ENCODE measurements at places on chromosomes 16 and 17.
A peak's percentile ranks its signal among the peaks of the same experiment; 100 is the strongest.

DNA sequence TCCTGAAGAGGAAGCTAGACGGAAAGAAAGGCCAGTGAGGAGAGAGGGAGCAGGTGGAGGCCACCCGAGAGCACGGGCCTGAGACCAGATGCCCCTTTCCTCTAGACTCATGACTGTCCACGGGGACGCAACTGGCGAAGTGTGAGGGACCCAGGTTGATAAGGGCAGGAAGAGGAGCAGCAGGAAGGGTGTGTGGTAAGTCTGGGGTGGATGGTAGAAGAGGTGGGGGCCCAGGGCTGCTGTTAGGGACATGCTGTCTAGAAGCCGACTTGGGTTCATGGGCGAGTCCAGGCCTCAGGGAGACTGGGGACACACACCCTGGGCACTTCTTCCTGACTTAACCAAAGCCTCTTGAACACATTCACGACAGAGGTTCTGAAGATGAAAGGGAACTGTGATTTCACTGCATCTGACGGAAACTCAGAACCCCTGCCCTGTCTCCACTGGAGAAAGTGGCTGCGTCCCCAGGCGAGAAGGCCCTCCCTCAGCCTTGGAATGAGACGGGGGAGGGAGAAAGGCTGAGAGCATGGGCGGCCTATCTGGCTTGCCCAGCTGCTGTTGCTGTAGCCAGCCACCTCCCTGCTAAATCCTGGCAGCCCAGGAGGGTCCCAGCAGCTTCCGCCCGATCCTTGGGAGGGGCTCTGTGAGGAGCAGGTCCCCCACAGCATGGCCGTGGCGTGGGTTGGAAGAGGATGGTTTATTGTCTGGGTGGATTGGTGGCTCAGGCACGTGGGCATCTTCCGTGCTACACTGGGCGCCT lies 6.0 kb downstream of the HIC1 start:
- no peaks in the 10 kb centered on the region for H3K4me1 ChIP-seq
- DNase-seq: no peak
- peak overlapping the region; percentile 92 for H3K27ac ChIP-seq
- H3K36me3 ChIP-seq: peaks cover 87% of the 10 kb centered on the region
- H3K27me3 ChIP-seq: no peaks in the 10 kb centered on the region

DNA sequence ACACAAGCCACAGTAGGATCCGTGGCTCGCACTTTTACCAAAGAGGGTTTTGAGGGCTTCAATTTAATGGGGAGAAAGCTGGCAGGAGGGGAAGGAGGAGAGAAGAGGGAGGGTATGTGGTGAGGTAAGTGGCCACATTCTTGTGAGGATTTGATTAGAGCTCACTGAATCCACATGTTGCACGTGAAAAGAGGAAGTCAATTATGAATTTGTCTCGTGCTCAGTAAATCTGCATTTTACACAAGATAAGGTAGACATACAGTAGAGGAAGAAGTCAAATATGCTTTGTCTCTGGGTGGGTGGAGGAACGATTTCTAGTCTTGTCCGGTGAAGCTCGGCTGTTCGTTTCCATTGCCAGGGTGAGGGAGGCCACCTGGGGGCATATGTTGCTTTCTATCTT lies 862 bp downstream of the ZNF232 start:
- no peak overlapping the region for H3K27ac ChIP-seq
- peaks cover 12% of the 10 kb centered on the region for H3K4me1 ChIP-seq
- no peaks in the 10 kb centered on the region for H3K36me3 ChIP-seq
- peak overlapping the region; percentile 77 for H3K4me3 ChIP-seq
- peaks cover 15% of the 10 kb centered on the region for H3K27me3 ChIP-seq

DNA sequence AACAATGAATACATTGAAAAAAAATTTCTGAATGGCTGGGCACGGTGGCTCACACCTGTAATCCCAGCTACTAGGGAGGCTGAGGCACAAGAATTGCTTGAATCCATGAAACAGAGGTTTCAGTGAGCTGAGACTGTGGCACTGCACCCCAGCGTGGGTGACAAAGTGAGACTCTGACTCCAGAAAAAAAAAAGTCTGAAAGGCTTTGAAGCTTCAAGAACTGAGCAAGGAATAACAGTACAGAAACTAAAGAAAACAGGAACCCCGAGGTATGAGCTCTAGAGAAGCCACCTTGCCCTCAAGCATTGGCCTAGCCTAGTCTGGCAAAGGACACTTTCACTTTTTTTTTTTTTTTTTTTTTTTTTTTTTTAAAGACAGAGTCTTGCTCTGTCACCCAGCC lies 45.0 kb downstream of the TEX2 start:
- DNase-seq: no peak
- no peaks in the 10 kb centered on the region for H3K4me1 ChIP-seq
- H3K36me3 ChIP-seq: peaks cover 9% of the 10 kb centered on the region
- H3K27me3 ChIP-seq: no peaks in the 10 kb centered on the region

DNA sequence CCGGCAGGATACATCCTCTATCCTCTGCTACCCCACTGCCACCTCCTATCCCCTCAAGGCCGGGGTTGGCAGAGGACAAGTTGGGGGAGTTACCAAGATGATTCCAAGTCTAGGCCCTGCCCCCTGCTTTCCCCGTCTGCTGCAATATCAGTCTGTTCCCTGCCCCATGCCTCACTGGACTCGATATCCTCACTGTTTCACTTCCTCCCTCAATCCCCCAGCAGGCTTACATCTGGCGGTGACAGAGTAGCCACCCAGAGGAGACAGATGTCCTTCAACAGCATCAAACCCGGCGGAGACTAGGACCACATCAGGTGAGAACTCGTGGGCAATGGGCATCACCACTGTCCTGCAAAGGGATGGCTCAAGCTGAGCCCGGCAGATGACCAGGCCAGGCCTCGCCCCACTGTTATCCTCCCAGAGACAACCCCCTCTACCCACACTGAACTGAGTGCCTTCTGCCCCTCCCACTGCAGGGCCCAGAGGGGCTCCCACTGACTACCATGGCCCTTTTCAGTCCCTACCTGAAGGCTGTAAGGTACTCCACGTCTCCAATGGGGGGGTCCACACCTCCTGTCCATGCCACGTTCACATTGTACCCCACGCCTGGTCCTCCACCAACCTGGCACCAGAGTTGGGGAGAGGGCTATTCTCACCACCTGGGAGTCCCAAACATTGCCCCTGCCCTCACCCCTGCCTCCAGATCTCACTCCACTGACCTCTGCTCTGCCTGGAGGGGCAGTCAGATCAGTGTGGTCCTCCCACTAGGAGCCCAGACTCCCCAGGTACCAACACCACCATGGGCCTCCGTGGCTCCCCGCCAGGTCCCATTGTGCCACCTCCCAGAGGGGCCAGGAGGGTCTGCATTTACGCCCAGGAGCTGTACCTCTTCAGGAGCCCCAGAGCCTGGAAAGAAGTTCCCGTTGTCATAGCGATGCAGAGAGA lies 9.6 kb downstream of the G6PC3 start:
- H3K27me3 ChIP-seq: no peaks in the 10 kb centered on the region
- peaks cover 32% of the 10 kb centered on the region for H3K36me3 ChIP-seq
- no peak overlapping the region for H3K4me3 ChIP-seq
- no peak overlapping the region for H3K27ac ChIP-seq
- no peaks in the 10 kb centered on the region for H3K4me1 ChIP-seq

DNA sequence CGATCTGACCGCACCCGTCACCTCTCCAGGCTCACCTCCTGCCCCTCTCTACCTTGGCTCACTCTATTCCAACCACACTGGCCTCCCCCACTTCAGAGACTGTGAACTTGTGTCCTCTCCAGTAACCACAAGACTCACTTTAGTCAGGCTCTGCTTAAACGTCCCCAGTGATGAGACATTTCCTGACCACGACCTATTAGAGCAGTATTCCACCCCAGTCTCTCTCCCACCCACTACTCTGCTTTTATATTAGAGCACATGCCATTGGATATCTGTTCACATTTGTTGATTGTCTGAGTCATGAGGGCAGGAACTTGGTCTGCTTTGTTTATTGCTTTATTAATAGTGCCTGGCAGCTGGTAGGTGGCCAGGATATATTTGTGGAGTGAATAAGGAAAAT lies 20.1 kb downstream of the COX11 start:
- DNase-seq: no peak
- H3K4me1 ChIP-seq: no peaks in the 10 kb centered on the region
- no peaks in the 10 kb centered on the region for H3K36me3 ChIP-seq
- no peaks in the 10 kb centered on the region for H3K27me3 ChIP-seq

- no peak for DNase-seq
- peak overlapping the region; percentile 31 for H3K27ac ChIP-seq
- no peaks in the 10 kb centered on the region for H3K27me3 ChIP-seq
- no peaks in the 10 kb centered on the region for H3K36me3 ChIP-seq
- H3K4me3 ChIP-seq: no peak overlapping the region
Measured at GRCh38 chr17:2174014-2174413, 119.1 kb downstream of the HIC1 start.

- H3K27ac ChIP-seq: no peak overlapping the region
- H3K36me3 ChIP-seq: no peaks in the 10 kb centered on the region
- DNase-seq: no peak
Measured at GRCh38 chr16:60419859-60420258, 1616.4 kb downstream of the CDH8 start.
